ENCODE measurements at places on chromosomes 6 and 20. TPM values are rescaled to one million over a fixed set of nuclear protein-coding genes. Genes with fewer than 3 reads are reported as not detected.

Gene GABRR1
- not detected for total RNA-seq

Gene RBM24
- 9.9 TPM for total RNA-seq

Gene SNX3
- 91.9 TPM for total RNA-seq

Gene NKAIN4
- 213 TPM for total RNA-seq

Gene CRISP2
- total RNA-seq, result under 0.01 TPM

Gene SPINT4
- total RNA-seq, result not detected

Gene CGAS
- 2.2 TPM for total RNA-seq

Measured in mesangial cell (primary cell).